ENCODE measurements at places on chromosomes 7 and 10.

DNA sequence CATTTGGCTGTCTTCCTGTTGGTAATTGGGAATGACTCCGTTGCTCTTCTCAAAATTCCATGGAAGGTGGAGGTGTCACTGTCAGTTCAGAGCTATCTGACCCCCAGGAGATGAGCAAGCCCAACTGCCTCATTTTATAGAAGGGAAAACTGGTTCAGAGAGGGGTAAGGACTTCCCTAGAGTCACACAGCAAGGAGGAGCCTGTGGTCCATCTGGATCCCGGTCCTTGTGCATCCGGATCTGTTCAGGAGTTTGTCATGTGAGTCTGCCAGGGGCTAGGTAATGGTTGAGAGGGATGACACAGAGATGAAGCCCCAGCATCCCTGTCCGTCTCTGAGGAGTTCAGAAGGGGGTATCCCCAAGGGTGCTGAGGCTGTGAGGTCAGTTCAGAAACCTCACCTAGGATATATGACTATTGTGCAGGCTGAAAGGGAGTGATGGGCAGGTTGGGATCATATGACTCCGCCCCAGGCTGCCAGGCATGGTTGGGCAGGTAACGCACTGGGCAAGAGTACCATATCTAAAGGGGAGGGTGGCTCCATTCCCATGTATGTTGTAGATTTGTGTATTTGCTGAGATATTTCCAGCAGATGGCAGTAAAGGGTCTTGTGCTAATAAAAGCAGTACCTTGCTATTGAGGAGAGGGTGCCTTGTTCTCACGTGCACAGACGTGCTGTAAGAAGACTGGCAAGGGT lies 16.0 kb upstream of the SLC29A3 start:
- DNase-seq = no peak

DNA sequence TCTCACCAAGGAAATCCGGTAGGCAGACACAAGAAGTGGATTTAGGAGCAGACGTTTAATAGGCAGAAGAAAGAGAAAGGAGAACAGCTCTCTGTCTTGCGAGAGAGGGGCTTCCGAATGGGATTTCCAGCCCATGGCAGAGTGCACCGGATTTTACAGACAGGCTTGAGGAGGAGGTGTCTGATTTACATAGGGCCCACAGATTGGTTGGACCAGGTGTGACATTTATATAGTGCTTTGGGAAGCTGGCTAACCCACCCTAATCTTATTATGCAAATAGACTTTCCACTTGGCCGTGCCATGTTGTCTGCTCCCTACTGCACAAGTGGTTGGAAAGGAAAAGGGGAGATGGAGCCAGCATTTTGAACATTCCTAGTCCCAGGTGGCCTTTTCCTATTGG lies 57.8 kb downstream of the ANKMY2 start:
- DNase-seq = no peak

GRCh38 chr10:133225707-133226191 lies 4.3 kb upstream of the UTF1 start:
- no peak for DNase-seq

- DNase-seq = no peak
These were observed 179.9 kb downstream of the NRP1 start for GRCh38 chr10:33154590-33154989.

- DNase-seq = no peak
These were observed 86.2 kb upstream of the PPIF start for GRCh38 chr10:79260811-79261740.

DNA sequence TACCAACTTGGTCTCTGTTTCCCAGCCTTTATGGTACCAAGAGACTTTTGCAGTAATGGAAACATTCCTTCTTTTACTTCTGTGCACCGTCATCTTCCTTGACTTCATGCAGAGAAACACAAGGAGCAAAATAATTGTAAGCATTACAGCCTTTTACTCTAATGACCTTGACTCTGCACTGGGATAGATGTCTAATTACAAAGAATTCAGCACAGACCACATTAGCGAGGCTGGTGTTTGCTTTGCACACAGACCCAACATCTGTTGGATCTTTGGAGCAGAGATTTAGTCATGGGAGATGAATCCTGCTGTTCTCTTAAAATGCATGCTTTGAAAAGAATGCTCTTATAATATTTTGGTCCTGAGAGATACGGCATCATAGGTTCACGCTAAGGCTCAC lies 261.6 kb downstream of the TWIST1 start:
- no peak for DNase-seq

- no peak for DNase-seq
These were observed 13.8 kb downstream of the TAF3 start for GRCh38 chr10:7832060-7832459.

DNA sequence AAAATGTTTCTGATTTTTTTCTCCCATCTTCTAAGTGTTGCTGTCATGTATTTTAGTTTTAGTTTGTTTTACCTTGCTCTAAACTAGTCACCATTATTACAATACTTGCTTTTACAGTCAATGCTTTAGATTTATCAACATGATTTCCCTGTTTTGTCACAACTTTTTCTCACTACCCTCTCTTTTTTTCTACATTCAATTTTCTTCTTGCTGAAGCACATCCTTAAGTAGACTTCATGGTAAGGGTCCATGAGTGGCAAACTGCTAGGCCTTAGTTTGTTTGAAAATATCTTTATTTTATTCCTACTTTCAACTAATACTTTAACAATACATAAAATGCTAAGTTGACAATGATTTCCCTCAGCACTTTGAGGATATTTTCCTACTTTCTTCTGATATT lies 173.5 kb downstream of the DNAJC1 start:
- no peak for DNase-seq

DNA sequence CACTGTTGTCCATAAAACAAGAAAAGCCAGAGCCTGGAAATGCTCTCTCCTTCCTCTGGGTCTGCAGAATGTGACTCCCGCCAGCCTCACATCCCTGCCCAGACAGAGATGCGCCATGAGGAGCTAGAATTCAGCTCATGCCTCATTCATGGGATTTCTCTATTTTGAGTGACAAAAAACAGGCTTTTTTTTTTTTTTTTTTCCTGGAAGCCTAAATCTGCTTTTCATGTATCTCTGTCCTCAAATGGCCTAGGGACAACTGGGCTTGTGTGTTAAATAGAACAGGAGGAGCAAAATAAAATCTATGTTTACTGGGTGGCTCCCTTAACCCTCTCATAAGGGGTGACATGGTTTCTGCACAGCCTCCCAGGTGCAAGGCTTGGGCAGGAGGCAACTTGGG lies 679.7 kb upstream of the AUTS2 start:
- DNase-seq = no peak

DNA sequence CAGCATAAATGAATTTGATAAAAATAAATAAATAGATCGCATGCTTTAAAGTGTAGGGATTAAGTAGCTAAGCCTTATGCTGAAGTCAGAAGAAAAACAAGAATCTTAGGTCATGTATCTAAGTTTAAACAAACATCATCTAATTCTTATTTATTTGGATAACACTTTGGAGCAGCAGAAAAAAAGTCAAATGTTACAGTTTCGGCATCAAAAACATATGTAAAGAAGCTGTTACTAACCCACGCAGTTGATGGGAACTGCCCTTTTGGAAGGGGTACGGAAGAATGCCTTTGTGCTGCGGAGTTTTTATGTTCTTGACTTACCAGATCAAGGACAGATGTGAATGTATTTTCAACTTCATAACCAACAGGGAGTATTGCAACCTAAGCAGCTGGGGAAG lies 37.3 kb upstream of the HABP2 start:
- no peak for DNase-seq

GRCh38 chr10:3687510-3688081 lies 97.4 kb downstream of the KLF6 start:
- no peak for DNase-seq

DNA sequence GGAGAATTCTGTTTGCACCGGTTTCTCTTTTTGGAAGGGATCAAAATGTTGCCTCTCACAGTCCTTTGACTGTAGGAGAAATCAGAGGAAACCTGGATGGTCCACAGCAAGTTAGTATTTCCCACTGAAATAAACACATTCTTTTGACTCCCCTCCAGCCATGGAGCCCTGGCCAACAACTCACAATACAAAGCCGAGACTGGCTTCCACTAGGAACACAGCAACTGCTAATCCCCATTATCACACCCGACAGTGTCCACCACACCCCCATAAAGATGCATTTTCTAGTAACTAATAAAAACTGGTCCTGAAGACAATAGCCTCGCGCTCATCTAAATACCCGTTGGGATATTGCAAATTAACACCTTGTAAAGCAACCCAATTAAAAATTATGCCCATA lies 798 bp upstream of the MACROH2A2 start:
- DNase-seq = no peak

DNA sequence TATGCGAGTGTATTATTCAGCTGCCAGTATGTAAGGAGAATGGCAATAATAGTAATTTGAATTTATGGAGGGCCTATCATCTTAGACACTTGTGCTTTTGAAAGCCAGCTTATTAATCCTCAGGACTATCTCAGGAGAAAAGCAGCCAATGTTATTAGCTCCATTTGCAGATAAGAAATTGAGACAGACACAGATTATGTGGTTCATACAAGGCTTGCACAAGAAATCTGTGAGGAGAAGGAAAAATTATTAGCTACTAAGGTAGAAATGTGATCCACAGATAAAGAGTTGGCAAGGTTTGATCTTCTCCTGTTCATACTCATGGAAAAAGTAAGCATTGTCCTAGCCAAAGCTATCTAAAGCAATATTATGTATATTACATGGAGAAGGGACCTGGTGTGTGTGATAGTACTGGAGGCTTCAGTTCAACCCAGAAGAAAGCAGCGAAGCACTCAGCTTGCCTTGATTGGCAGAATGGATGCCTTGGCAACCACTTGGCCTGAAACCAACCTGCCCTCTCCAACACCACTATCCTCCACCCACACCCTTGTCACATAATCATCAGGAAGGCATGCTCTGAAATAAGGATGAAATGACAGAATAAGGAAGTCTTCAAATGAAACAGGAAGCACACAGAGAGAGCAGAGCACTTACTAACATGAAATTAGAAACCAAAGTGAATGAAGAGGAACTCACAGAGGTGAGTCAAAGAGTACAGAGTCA lies 18.0 kb downstream of the MACC1 start:
- no peak for DNase-seq

GRCh38 chr7:155228459-155228845 lies 69.2 kb upstream of the INSIG1 start:
- no peak for DNase-seq

DNA sequence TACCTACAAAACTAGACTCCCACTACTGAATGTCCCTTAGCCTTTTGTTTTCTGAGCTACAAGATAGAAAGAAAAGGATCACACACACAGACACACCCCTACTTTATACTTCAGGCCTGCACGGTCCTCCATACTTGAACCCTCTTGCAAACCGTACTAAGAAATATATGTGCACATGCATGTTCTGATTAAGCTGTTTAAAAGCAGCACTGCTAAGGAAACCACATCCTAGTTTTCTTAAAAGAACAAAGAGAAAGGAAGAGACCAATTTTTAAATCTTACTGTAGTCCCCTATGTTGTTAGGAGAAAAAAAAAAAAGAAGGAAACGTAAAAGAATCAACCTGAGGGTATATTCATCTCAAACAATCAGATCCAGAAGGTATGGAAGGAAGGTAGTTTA lies 501.2 kb downstream of the PARD3 start:
- DNase-seq = no peak

DNA sequence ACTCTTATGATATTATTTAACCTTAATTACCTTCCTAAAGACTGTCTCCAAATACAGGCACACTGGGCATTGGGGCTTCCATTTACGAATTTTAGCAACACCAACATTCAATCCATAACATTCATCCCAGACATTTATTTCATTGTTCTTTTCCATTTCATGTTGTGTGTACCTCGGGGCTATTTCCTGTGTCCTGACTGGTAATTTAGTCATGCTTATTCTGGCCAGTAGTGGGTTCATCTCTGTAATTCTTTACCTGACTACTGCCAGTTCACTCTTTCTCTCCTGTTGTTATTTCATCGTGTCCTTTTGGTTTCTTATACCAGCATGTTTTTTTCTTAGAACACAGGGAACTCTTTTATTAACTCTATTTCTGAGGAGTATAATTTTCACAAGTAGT lies 225.7 kb downstream of the PLXDC2 start:
- DNase-seq = no peak

GRCh38 chr7:157482517-157483087 lies 145.8 kb downstream of the DNAJB6 start:
- no peak for DNase-seq

DNA sequence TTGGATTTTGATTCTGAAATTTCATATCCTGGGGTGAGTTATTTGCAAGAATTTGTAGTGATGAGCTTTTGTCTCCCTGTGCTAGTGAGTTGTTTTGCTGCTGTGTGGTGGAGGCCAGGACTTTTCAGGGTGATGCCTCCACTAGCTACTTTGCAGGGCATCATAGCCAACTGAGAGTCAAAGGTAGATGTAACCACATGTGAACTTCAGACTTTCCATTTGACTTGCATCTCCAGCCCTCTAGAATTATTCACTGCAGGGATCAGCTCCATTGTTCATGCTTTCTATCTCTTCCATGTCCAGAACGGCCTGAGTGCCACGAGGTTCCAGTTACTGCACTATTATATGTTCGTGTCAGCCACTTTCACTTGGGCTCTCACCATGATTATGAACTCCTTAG lies 534.3 kb downstream of the GRM8 start:
- DNase-seq = no peak

GRCh38 chr10:86376403-86376802 lies 9.8 kb upstream of the GRID1 start:
- no peak for DNase-seq

GRCh38 chr10:86107131-86107530 lies 259.5 kb downstream of the GRID1 start:
- no peak for DNase-seq

DNA sequence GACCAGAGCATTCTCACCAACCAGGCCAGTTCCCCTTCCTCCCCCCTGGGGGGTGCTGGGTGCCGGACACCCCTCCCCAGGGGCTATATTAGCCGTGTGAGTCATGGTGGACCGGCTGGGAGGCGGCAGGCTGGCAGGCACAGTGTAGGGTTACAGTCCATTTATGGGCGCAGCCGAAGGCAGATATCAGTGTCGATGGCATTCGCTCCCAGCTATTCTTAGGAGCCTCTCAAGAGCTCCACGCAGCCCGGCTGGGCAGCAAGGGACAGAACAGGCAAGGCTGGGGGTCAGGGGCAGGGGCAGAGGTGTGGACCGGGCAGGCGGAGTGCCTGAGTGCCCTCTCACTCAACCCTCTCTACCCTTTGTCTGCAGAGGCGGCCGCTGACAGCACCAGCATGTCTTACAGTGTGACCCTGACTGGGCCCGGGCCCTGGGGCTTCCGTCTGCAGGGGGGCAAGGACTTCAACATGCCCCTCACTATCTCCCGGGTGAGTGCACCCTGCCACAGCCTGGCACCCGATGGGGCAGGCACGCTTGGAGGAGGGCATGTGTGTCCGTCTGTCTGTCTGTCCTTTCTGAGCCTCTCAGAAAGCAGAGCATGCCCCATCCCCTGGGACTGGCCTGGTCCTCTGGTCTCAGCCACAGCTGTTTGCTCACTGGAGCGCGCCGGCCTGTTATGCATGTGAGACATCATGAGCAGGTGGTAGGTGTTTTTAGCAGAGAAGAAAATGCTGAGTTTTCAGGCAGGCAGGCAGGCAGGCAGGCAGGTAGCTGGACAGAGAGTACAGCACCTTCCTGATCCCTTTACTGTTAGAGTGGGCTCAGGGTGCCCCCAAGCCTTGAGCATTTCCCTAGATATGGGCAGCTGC lies at the start of gene LDB3:
TSS of gene LDB3 (plus strand) at position 215 of the 869 bp plus-strand sequence. CDS start at position 396, 181 bp downstream.
- DNase-seq = no peak

All from stimulated activated CD8-positive, alpha-beta memory T cell treated with anti-CD3 and anti-CD28 coated beads, Interleukin-15, amount 100 ng/mL, for 1 hour (primary cell).